Activated CD8-positive, alpha-beta memory T cell treated with anti-CD3 and anti-CD28 coated beads, Interleukin-2, amount 50 U/mL, for 48 hours (primary cell): ENCODE measurements at places on chromosomes 7 and 10.

DNA sequence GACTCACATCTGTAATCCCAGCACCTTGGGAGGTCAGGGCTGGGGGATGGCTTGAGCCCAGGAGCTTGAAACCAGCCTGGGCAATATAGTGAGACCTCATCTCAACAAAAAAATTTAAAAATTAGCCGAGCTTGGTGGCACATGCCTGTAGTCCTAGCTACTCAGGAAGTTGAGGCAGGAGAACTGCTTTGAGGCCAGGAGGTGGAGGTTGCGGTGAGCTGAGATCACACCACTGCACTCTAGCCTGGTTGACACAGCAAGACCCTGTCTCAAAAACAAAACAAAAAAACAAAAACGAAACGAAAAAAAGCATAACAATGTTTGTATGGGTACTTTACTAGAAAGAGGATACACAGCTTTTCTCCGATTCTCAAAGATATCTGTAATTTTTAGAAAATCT, 31.8 kb downstream of the WNT16 start:
- no peak for DNase-seq

DNA sequence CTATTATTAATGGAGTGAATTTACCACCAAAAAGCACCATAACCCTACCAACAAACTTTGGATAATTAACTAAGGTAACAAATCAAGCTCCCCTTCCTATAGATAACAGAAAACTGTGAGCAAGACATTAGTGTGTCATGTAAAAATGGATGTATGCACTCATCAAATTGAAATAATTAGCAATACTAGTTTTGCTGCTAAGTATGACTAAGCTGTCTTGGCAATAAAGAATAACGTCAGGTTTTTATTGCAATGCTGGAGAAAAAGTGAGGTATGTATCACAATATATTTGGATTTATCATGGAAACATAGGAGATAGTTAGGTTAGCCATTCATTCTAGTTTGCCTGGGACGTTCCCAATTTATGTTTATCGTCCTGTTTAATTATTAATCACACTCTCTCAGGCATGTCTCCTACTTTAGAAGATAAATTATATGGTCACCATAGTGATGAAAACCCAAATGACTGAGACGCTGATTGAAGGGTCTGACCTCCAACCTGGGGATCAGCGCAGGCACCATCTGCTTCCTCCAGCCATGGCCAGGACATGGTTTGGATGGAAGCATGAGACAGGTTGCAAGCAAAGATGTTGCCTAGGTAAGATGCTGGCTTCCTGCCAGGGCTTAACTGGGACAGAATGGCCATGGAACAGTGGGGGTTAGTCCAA, 125.6 kb downstream of the FANK1 start:
- DNase-seq = no peak

DNA sequence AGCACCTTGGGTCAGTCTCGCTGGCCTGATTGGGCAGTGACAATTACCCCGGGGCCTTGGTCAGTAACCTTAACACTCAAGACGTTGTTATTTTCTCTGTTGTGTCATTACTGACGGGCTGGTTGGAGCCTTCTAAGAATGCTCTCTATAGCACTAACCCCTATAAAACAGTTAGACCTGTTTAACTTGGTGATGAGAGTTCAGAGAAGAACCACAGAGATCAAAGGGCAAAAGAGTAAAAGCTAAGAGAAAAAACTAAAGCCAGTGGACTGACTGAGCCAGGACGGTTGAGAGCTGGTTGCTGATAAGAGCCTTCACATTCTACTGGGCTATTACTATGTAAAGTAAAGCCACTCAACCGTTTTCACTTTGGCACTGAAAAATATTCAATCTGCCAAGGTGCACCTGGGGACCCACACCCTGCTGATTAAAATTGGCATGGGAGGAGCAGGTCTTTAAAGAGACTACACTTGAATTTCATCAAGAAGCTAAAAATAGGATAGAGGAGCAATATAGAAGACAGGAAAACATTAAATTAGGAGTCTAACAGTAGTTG, 13.6 kb upstream of the ITGB1 start:
- DNase-seq = no peak

- peak; percentile 38 for DNase-seq
Measured at GRCh38 chr7:47407136-47407535, 174.8 kb downstream of the TNS3 start.

- DNase-seq = no peak
Measured at GRCh38 chr7:117112640-117113039, 159.3 kb downstream of the ST7 start.

GRCh38 chr7:37341033-37341630, 107.5 kb downstream of the ELMO1 start:
- DNase-seq = no peak

- DNase-seq = no peak
Measured at GRCh38 chr10:100647928-100648327, 97.5 kb upstream of the PAX2 start.

DNA sequence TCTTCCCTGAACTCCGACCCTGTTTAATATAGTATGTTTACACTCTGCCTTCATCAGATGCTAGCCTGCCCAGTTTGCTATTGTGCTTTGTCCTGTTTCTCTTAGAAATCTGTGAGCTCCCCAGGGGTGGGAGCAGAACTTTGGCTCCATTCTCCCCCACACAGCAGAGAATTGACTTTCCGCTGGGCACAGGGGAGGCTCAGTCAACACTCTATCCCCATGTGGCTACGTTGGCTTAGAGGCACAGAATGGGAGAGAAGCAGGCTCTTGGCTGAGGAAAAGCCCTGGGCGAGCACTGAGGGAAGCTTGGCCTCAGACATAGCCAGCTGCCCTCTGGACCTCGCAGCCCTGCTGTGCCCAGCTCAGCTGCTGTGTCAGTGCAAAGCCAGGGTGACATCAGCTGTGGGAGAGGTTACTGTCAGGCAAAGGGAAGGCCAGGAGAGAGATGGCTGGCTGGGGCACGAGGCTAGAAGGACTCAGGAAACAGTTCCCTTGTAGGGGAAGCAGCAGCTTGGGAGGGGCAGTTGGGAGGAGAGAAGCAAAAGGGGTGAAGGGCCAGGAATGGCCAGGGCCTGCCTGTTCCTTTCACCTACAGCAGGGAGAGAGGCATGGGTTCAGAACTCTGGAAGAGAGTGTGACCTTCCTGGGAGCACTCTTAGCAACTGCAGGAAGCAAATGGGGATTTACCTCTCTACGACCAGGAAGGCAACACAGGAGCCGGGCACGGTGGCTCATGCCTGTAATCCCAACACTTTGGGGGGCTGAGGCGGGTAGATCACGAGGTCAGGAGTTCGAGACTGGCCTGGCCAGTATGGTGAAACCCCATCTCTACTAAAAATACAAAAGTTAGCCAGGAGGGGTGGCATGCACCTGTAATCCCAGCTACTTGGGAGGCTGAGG, 5.8 kb upstream of the SCD start:
- DNase-seq = no peak

- DNase-seq = no peak
Measured at GRCh38 chr7:100008525-100008924, 6.9 kb upstream of the ZKSCAN1 start.

DNA sequence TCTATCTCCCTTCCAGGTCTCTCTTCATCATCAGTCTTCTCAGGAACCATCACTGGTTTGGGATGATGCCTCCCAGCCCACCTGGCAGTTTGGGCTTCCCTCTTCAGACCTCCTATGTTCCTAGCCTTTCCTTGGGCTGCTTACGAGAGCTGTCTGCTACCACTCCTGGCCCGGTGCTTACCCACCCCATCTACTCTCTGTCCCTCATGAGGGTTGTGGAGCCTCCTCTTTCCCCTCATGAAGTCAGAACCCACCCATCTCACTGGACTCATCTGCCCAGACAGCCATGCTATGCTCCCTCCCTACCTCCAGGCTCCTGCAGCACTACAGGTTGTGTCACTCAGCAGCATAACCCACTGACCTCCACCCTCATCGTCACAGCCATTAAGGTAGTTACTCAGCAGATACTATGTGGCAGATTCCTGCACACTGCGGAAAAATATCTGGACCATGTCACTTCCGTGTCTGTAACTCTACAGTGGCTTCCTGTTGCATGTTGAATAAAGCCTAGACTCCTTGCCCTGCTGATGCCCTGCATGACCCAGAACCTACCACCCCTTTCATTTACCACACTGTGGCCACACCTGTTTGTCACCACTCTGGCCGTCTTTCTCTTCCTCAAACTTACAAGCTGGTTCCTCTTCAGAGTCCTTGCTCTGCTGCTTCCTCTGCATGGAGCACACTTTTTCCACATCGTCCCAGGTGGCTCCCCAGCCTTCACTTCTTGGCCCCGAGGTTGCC, 2.0 kb downstream of the DBNL start:
- DNase-seq = no peak

GRCh38 chr10:124220971-124221355, 127.6 kb upstream of the CHST15 start:
- DNase-seq = no peak

GRCh38 chr10:51960494-51960895, 261.1 kb upstream of the CSTF2T start:
- no peak for DNase-seq

- DNase-seq = peak; percentile 48
Measured at GRCh38 chr10:110522365-110522988, 24.8 kb downstream of the DUSP5 start.

GRCh38 chr10:129344103-129344502, 122.9 kb upstream of the MGMT start:
- no peak for DNase-seq

GRCh38 chr10:102473445-102474331, 22.3 kb upstream of the C10orf95 start:
- DNase-seq = no peak

DNA sequence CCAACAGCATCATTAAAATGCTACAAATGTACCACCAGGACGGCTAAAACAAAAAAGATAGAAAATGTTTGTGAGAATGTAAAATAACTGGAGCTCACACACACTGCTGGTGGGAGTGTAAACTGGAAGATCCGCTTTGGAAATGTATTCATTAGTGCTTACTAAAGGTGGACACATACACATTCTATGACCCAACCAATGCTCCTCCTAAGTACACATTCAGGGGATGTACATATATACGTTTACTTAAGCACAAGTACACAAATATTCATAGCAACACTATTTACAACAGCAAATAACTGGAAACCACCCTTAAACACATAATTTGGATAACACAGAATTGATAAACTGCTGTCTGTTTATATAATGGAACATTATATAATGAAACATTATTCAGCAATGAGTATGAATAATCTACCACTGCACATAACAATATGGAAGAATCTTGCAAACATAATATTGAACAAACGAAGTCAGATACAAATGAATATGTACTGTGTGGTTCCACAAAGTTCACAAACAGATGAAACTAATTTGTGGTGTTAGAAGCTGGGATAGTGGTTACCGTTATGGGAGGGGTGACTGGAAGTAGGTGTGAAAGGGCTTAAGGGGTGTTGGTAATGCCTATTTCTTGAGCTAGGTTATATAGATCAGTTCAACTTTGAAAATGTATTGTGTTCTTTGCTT, 52.1 kb downstream of the STRA8 start:
- no peak for DNase-seq

GRCh38 chr7:77531038-77531437, 6.1 kb upstream of the PTPN12 start:
- no peak for DNase-seq
